ENCODE measurements at places on chromosomes 2 and 18.

GRCh38 chr18:79614211-79614955 lies 65.2 kb upstream of the CTDP1 start:
- DNase-seq, result no peak

DNA sequence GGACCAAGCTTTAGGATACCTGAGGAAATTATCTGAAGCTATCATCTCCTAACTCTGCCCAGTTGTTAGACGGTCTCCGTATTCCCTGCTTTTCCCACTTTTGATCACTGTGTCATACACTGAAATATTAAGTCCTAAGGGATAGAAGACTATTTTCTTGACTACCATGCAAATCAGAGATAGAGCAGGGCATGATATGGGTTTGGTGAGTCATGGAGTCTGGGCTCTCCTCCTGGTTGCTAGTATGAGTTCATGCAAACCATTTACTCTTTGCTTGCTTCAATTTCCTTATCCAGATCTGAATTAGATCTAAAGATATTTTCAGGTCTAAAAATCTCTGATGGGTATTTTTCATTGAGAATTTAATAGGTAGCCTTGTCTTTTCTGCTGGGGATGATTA lies 55.0 kb downstream of the EHBP1 start:
- DNase-seq, result no peak

GRCh38 chr18:13580991-13581390 lies 145.4 kb downstream of the FAM210A start:
- no peak for DNase-seq

DNA sequence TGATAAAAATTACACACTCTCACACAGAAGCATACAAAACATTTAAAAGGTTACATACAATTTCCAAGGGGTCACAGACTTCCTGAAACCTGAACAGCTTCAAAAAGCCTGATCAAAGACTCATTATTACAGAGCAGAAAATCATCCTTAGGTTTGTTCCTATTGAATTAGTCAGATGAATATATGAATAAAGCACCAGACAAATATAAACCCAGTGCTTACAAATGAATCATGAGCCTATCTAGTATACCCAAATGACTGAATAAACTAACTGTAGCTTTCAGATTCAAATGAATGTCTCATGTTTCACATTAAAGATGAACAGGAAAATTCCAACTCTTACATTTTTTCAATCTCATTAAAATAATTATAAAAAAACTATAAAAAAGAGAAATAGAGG lies 550.3 kb downstream of the SUCLG1 start:
- DNase-seq, result no peak

DNA sequence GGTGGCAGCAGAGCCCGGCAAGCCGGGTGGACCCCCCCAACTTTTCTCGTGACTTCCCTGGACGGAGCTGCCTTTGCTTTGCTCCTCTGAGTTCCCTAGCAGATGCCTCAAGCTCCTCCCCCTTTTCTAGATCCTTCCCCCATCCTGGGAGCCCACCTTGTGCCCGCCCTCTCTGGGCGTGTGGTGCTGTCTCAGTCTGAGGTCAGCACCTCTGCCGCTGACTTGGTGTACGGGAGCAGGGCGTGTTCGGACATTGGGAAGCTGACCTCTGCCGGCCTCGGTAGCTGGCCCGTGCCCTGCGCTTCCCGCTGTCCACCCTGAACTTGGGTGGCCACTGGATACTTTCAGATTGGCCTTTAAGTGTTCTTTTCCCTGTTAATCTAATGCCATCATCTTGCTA lies 19.6 kb upstream of the ESPNL start:
- no peak for DNase-seq
